Activated naive CD4-positive, alpha-beta T cell treated with anti-CD3 and anti-CD28 coated beads, Interleukin-2, amount 10 ng/mL, durations not matched to agents 7 days and 5 days (primary cell): ENCODE measurements at places on chromosomes 1 and 21.
A peak's percentile ranks its signal among the peaks of the same experiment; 100 is the strongest.

DNA sequence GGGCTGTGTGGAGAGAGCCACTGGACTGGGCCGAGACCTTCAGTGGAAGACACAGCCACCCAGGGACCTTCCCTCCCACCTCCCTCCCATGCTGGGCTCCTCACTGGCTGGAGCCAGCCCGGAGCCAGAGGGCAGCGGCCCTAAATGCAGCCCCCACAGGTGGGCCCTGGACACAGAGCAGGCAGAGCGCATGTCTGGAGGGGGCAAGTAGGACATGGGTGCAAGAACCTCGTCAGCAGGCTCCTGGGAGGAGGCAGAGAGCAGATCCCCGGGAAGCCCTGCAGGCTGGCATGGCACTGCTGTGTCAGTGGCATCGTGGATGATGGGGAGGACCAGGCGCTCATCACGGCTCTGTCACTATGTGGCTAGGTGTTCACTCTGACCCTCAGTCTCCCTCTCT, 45.7 kb downstream of the DMRTB1 start:
- H3K4me1 ChIP-seq: no peaks in the 10 kb centered on the region
- no peak overlapping the region for H3K4me3 ChIP-seq
- peaks cover 4% of the 10 kb centered on the region for H3K27me3 ChIP-seq
- DNase-seq: no peak
- no peaks in the 10 kb centered on the region for H3K36me3 ChIP-seq

GRCh38 chr21:33402001-33402979, 923 bp upstream of the IFNGR2 start:
- peaks cover 62% of the 10 kb centered on the region for H3K4me1 ChIP-seq
- peak overlapping the region; percentile 76 for H3K4me3 ChIP-seq
- H3K36me3 ChIP-seq: peaks cover 15% of the 10 kb centered on the region
- peak; percentile 35 for DNase-seq

DNA sequence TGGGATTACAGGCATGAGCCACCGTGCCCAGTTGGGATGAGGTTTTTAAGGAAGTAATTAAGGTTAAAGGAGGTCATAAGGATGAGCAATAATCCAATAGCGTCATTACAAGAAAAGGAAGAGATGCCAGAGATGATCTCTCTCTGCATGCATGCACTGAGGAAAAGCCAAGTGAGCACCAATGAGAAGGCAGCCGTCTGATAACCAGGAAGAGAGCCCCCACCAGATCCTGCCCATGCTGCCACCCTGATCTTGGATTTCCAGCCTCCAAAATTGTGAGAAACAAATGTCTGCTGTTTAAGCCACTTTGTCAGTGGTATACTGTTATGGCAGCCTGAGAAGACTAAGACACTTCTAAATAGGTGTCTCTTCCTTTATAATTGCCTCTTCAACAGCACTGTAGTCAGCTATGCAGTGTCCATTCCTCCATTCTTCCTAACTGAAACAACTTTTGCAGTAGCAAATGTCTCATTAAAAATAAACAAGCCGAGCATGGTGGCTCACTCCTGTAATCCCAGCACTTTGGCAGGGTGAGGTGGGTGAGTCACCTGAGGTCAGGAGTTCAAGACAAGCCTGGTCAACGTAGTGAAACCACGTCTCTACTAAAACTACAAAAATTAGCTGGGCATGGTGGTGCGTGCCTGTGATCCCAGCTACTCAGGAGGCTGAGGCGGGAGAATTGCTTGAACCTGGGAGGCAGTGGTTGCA, 216.2 kb upstream of the RUNX1 start:
- no peaks in the 10 kb centered on the region for H3K4me1 ChIP-seq
- no peaks in the 10 kb centered on the region for H3K36me3 ChIP-seq
- H3K4me3 ChIP-seq: no peak overlapping the region

DNA sequence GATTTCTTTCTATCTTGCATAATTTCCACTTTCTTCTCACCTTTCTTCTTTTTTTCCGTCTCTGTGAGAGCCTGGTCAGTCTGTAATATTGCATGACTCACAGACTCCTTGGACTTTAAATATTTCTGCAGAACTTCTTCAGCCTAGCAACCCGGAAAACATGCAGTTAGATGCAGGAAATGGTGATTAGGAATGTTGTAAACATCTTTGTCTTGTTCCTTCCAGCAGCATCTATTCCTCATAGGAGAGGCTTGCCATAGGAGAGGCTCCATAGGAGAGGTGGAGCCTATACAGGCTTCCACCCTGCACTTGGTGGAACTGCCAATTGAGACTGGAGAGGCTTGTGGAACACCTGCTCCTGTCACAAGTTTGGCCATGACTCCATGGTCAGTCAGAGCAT, 10.0 kb downstream of the GBP5 start:
- no peak overlapping the region for H3K4me3 ChIP-seq
- H3K27ac ChIP-seq: peak overlapping the region; percentile 13
- H3K27me3 ChIP-seq: no peaks in the 10 kb centered on the region
- peaks cover 89% of the 10 kb centered on the region for H3K36me3 ChIP-seq

- H3K27me3 ChIP-seq: no peaks in the 10 kb centered on the region
- DNase-seq: no peak
- H3K4me3 ChIP-seq: no peak overlapping the region
- no peaks in the 10 kb centered on the region for H3K4me1 ChIP-seq
- no peaks in the 10 kb centered on the region for H3K36me3 ChIP-seq
Observed at GRCh38 chr1:96598416-96599168, 123.0 kb upstream of the PTBP2 start.

DNA sequence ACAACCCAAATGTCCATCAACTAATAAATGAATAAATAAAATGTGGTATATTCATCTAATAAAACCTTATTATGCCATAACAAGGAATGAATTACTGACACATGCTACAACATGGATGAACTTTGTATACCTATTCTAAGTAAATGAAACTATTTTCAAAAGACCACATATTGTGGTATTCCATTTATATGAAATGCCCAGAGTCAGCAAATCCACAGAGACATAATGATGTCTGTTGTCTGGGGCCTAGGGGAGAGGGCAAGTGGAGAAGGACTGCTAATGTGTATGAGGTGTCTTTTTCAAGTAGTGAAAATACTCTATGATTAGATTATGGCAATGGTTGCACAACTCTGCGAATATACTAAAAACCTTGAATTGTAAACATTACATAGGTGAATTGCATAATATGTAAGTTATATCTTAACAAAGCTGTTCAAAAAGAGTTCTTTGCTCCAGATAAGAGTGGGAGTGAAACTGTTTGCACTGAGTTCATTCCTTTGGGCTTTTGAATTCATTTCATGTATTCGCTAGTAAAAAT, 464.2 kb downstream of the NUF2 start:
- H3K4me3 ChIP-seq: no peak overlapping the region
- DNase-seq: no peak
- H3K27ac ChIP-seq: no peak overlapping the region
- H3K4me1 ChIP-seq: no peaks in the 10 kb centered on the region
- H3K27me3 ChIP-seq: no peaks in the 10 kb centered on the region

DNA sequence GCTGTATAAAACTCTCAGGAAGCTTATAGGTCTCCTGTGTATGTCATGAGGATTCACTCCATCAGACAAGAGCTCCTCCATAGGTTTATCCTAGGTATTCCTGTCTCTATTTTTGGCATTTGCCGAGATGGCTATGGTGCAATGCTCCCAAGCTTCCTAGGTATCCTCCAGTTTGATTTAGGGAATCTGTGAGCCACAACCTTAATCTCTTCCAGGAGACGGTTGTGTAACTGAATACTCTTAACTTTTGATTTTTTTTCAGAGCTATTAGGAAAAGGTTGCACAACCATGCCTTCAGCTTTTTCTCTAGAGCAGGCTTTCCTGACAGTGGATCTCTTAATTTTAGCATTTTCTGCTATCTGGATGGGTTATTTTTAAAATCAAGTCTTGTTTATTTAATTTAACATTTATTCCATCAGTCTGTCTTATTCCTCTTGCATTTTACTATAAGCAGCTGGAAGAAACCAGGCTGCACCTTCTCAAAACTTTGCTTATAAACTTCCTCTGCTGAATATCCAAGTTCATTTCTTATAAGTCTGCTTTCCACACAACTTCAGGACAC, 69.4 kb upstream of the BACE2 start:
- H3K4me1 ChIP-seq: no peaks in the 10 kb centered on the region
- DNase-seq: no peak

DNA sequence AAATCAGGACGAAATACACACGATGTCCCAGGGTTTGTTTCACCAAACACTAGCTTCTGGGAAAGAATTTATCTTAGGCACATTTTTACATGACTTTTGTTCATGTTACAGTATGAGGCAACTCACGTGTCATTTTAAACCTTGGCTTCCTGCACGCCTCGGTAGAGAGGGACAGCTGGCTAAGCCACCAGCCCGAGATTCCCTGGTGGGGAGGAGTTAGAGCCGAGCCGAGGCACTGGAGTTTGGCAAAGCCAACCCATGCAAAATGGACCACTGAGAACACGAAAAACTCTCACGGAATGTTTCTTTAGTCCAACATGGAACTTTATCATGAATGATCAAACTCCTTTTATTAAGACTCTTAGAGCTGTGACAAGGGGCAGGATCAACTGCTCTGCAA, 240.0 kb downstream of the DYRK1A start:
- DNase-seq: no peak
- H3K27me3 ChIP-seq: peaks cover 16% of the 10 kb centered on the region
- no peak overlapping the region for H3K4me3 ChIP-seq
- H3K27ac ChIP-seq: no peak overlapping the region
- H3K36me3 ChIP-seq: no peaks in the 10 kb centered on the region
- H3K4me1 ChIP-seq: no peaks in the 10 kb centered on the region

GRCh38 chr1:64983110-64983509, 16.8 kb upstream of the JAK1 start:
- no peaks in the 10 kb centered on the region for H3K36me3 ChIP-seq
- H3K4me1 ChIP-seq: peaks cover 10% of the 10 kb centered on the region
- no peaks in the 10 kb centered on the region for H3K27me3 ChIP-seq
- no peak for DNase-seq
- no peak overlapping the region for H3K4me3 ChIP-seq
- H3K27ac ChIP-seq: no peak overlapping the region

DNA sequence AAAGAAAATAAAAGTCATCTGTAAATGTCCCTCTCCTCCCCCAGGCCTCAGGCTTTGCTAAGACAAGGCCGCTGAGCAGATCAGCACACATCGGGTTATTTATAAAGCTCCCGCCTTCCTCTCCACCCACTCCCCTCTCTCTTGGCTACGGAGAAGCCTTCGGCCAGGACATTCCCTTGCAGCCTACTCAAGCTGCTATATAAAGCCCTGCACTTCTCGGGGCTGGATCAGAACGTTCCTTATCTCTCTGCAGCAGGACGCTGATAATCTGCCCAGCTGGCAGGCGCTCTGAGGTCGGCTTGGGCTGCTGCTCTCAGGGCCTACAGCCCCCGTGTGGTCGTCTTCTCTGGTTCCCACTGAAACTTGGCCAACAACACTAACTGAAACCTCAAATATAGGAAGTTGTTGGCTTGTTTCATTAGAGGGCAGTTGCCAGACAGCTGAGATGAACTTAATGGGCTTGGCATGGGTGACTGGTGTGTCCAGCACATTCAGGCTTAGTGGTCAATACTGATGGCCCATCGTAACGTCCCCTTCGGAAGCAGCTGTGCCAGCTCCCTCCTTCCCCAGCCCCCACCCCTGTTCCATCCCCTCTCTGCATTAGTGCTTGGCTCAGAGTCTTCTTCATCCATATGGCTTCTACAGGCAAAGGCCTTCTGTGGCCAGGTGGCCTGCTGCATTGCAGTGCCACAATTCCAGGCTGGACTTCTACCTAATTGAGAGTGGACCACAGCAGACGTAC, 64.6 kb downstream of the IER5 start:
- H3K36me3 ChIP-seq: peaks cover 8% of the 10 kb centered on the region
- no peak overlapping the region for H3K4me3 ChIP-seq
- H3K27ac ChIP-seq: no peak overlapping the region
- H3K4me1 ChIP-seq: peaks cover 44% of the 10 kb centered on the region

DNA sequence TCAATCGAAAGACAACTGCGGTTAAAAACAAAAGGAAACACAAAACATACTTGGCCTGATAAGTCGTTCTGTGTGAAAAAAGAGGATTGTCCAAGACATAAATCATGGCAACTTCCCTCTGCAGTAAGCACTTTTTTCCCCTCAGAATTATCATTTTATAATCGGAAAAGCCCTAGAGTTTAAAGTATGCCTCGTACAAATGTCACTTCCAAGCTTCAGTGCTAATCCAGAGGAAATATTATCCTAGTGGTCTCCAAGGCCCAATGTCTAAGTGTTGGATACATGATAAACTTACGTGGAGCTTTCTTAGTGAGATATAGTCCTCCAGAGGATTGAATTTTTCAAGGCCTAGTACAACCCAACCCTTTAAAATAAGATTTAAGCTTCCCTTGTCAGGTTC, 11.2 kb upstream of the NTMT2 start:
- H3K27ac ChIP-seq: no peak overlapping the region
- no peaks in the 10 kb centered on the region for H3K4me1 ChIP-seq
- no peaks in the 10 kb centered on the region for H3K36me3 ChIP-seq
- no peak overlapping the region for H3K4me3 ChIP-seq
- peaks cover 4% of the 10 kb centered on the region for H3K27me3 ChIP-seq
- DNase-seq: no peak

DNA sequence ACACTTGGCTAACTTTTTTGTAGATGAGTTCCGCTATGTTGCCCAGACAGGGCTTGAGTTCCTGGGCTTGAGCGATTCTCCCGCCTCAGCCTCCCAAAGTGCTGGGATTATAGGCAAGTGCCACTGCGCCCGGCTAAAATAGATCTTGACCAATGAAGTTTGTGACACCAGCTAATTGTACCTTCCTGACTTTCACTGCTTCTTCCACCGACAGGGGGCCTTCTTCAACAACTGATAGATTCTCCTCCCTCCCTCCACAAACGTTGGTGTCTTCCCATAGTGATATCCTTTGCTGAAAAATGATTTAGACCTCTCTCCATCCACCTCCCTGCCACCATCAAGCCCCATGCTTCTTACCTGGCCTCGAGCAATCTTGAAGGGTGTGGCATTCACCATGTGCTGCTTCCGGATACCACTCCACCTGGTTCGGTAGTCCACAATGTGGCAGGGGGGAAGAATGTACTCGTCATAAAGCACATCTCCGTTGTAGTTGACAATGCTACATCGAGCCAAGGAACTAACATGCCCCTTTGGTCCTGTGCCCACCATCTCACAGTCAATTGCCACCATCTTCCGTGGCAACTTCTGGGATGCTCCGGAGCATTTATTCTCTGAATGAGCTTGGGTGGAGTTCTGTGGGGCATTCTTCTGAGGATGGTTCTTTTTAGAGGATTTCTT, 1.6 kb upstream of the METTL25B start:
- H3K4me1 ChIP-seq: peaks cover 35% of the 10 kb centered on the region
- peak; percentile 75 for DNase-seq
- H3K27me3 ChIP-seq: no peaks in the 10 kb centered on the region
- H3K36me3 ChIP-seq: peaks cover 27% of the 10 kb centered on the region

GRCh38 chr1:94795434-94795833, 24.7 kb upstream of the SLC44A3 start:
- H3K27me3 ChIP-seq: no peaks in the 10 kb centered on the region
- H3K36me3 ChIP-seq: no peaks in the 10 kb centered on the region
- H3K4me3 ChIP-seq: no peak overlapping the region
- peak overlapping the region; percentile 45 for H3K27ac ChIP-seq

- no peak for DNase-seq
- peak overlapping the region; percentile 98 for H3K4me3 ChIP-seq
Observed at GRCh38 chr21:39182484-39183271, 573 bp downstream of the PSMG1 start.

- no peak overlapping the region for H3K4me3 ChIP-seq
- H3K4me1 ChIP-seq: no peaks in the 10 kb centered on the region
- no peaks in the 10 kb centered on the region for H3K27me3 ChIP-seq
- DNase-seq: no peak
- no peak overlapping the region for H3K27ac ChIP-seq
- no peaks in the 10 kb centered on the region for H3K36me3 ChIP-seq
Observed at GRCh38 chr1:55634516-55634915, 419.4 kb upstream of the USP24 start.
